ENCODE measurements at places on chromosomes 5 and 9.
A peak's percentile ranks its signal among the peaks of the same experiment; 100 is the strongest.

DNA sequence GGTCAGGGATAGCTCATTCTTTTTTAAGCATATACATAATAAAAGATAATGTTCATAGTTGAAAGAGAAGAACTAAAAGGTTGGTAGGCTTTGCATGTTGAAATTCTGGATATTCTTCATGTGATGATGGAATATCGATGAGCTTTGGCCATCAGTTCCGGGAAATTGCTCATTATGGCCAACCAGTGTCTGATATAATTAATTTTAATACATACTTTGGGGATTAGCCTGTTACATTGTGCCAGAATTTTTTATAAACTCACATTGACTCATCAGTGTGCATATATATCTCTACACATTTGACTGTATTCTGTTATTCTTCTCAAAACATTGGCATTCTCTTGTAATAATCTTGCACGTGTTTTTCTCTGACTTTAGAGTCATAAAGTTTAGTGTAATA is 84.3 kb downstream of the NNT start:
- no peak overlapping the region for H3K27ac ChIP-seq
- H3K4me3 ChIP-seq: no peak overlapping the region
- H3K36me3 ChIP-seq: no peaks in the 10 kb centered on the region
- peaks cover 9% of the 10 kb centered on the region for H3K4me1 ChIP-seq
- no peaks in the 10 kb centered on the region for H3K27me3 ChIP-seq

- H3K36me3 ChIP-seq: no peaks in the 10 kb centered on the region
- no peak for DNase-seq
- no peak overlapping the region for H3K4me3 ChIP-seq
- no peaks in the 10 kb centered on the region for H3K4me1 ChIP-seq
- H3K27me3 ChIP-seq: no peaks in the 10 kb centered on the region
- H3K27ac ChIP-seq: no peak overlapping the region
Observed at GRCh38 chr5:39775086-39775796, 350.5 kb upstream of the DAB2 start.

DNA sequence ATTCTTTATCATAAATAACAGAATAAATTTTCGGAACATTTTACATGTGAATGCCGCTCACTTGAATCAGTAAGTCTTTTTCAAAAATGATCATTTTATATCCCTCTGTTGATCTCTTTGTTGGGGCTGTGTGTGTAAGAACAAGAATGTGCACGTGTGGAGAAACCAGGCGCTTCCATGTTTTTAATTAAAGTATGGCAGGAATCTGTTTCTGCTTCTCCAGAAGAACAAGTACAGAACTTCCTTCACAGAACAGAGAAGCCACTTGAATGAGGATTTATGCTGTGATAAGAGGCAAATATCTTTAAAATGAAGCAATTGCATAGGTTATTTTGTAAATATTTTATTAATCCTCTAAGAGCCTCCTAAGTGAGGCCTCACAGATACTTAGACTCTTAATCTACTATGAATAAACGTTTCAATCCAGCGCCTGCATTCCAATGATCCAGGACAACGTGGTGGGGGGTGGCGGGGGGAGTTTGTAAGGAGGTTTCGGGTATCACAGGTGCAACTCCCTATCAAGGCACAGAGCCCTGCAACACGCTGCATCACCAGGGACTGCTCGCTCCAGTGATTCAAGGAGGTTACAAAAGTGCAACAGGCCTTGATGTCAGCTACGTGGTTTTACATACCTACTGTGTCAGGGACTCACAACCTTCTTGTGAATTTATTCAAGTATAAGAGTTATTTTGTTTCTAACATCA is 409.2 kb downstream of the BNC2 start:
- H3K36me3 ChIP-seq: no peaks in the 10 kb centered on the region
- H3K4me1 ChIP-seq: peaks cover 7% of the 10 kb centered on the region
- no peak overlapping the region for H3K4me3 ChIP-seq

GRCh38 chr5:173932695-173933139 is 44.6 kb downstream of the CPEB4 start:
- no peaks in the 10 kb centered on the region for H3K36me3 ChIP-seq
- H3K27me3 ChIP-seq: no peaks in the 10 kb centered on the region
- no peaks in the 10 kb centered on the region for H3K4me1 ChIP-seq
- H3K4me3 ChIP-seq: no peak overlapping the region
- no peak for DNase-seq
- no peak overlapping the region for H3K27ac ChIP-seq

GRCh38 chr5:99900302-99900852 is 634.8 kb upstream of the FAM174A start:
- no peaks in the 10 kb centered on the region for H3K27me3 ChIP-seq
- DNase-seq: no peak
- H3K27ac ChIP-seq: no peak overlapping the region
- H3K36me3 ChIP-seq: no peaks in the 10 kb centered on the region
- H3K4me3 ChIP-seq: no peak overlapping the region
- H3K4me1 ChIP-seq: no peaks in the 10 kb centered on the region

DNA sequence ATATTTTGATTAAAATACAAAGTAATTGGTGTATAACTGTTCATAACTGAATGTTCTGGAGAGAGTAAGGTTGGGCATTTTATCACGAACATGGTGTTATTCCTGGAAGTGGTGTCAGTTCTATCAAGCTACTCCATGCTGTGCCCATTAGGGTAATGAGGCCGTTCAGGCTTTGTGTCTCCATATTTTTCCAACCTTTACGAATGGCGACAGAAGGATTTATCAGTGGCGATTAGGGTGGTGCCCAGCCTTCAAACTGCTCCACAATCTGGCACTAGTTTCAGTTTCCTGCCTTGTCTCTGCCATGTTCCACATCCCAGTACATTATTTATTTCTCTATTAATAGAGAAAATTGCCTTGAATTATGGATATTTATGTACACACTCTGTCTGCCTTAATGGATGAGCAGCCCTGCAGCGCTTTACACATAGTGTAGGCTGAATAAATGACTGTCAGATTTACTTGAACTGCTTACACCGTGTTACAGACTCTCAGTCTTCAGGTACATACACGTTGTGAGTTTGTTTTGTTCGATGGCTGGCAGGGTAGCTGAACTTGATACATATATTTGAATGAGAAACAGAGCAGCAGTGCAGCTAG is 23.9 kb upstream of the TMC1 start:
- DNase-seq: no peak
- H3K4me1 ChIP-seq: no peaks in the 10 kb centered on the region
- H3K27me3 ChIP-seq: no peaks in the 10 kb centered on the region
- no peak overlapping the region for H3K4me3 ChIP-seq
- no peaks in the 10 kb centered on the region for H3K36me3 ChIP-seq

- H3K27me3 ChIP-seq: no peaks in the 10 kb centered on the region
- H3K4me1 ChIP-seq: no peaks in the 10 kb centered on the region
- no peak overlapping the region for H3K27ac ChIP-seq
- H3K36me3 ChIP-seq: no peaks in the 10 kb centered on the region
- DNase-seq: no peak
Observed at GRCh38 chr9:137470785-137471184, 11.7 kb upstream of the NSMF start.

GRCh38 chr9:34907044-34907443 is 51.0 kb upstream of the PHF24 start:
- peaks cover 21% of the 10 kb centered on the region for H3K27me3 ChIP-seq
- H3K4me1 ChIP-seq: no peaks in the 10 kb centered on the region
- no peak overlapping the region for H3K4me3 ChIP-seq

GRCh38 chr5:59471463-59471862 is 422.1 kb downstream of the PDE4D start:
- no peaks in the 10 kb centered on the region for H3K27me3 ChIP-seq
- no peak overlapping the region for H3K27ac ChIP-seq
- H3K4me3 ChIP-seq: no peak overlapping the region
- no peaks in the 10 kb centered on the region for H3K4me1 ChIP-seq
- no peaks in the 10 kb centered on the region for H3K36me3 ChIP-seq
- no peak for DNase-seq

- H3K27ac ChIP-seq: no peak overlapping the region
- H3K36me3 ChIP-seq: no peaks in the 10 kb centered on the region
- no peak overlapping the region for H3K4me3 ChIP-seq
- no peaks in the 10 kb centered on the region for H3K27me3 ChIP-seq
Observed at GRCh38 chr9:88781628-88782391, 209.5 kb upstream of the S1PR3 start.

- H3K27ac ChIP-seq: no peak overlapping the region
- no peak for DNase-seq
- H3K4me3 ChIP-seq: no peak overlapping the region
- no peaks in the 10 kb centered on the region for H3K36me3 ChIP-seq
- H3K4me1 ChIP-seq: no peaks in the 10 kb centered on the region
Observed at GRCh38 chr5:101390151-101390908, 487.2 kb upstream of the ST8SIA4 start.

GRCh38 chr5:55993013-55993412 is 1.8 kb downstream of the IL6ST start:
- H3K36me3 ChIP-seq: no peaks in the 10 kb centered on the region
- H3K4me3 ChIP-seq: peak overlapping the region; percentile 91
- peaks cover 63% of the 10 kb centered on the region for H3K4me1 ChIP-seq
- DNase-seq: no peak
- H3K27me3 ChIP-seq: no peaks in the 10 kb centered on the region
- H3K27ac ChIP-seq: peak overlapping the region; percentile 99

GRCh38 chr9:107246259-107247254 is 36.5 kb upstream of the RAD23B start:
- H3K27me3 ChIP-seq: no peaks in the 10 kb centered on the region
- no peak overlapping the region for H3K27ac ChIP-seq
- H3K4me3 ChIP-seq: no peak overlapping the region
- no peaks in the 10 kb centered on the region for H3K4me1 ChIP-seq
- no peak for DNase-seq

DNA sequence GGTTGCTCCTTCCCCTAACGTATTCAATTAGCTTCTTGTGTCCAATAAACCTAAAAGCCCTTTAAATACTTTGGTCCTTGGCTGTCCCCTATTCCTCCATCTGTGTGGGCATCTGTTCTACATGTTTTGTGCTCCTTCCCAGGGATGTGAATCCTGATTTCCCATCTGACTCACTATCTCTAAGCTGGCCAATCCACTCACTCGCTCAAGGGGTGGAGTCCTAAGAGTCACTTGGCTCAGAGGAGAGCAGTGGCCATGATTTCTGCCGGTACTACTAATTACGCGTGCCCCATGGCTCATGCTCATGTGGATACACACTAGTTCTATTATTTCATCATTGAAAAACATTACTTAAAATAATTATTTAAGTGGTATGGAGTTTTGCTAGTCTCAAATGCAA is 89.6 kb downstream of the TAF11L14 start:
- H3K4me3 ChIP-seq: no peak overlapping the region
- no peak overlapping the region for H3K27ac ChIP-seq
- no peaks in the 10 kb centered on the region for H3K27me3 ChIP-seq
- no peaks in the 10 kb centered on the region for H3K36me3 ChIP-seq
- DNase-seq: no peak

GRCh38 chr9:29322240-29322639 is 1749.0 kb upstream of the C9orf72 start:
- H3K4me3 ChIP-seq: no peak overlapping the region
- H3K4me1 ChIP-seq: no peaks in the 10 kb centered on the region
- H3K36me3 ChIP-seq: no peaks in the 10 kb centered on the region
- no peaks in the 10 kb centered on the region for H3K27me3 ChIP-seq
- DNase-seq: no peak
- H3K27ac ChIP-seq: no peak overlapping the region

GRCh38 chr9:128882677-128883603 is 1.0 kb downstream of the LRRC8A start:
- H3K36me3 ChIP-seq: peaks cover 8% of the 10 kb centered on the region
- H3K4me1 ChIP-seq: peaks cover 58% of the 10 kb centered on the region
- no peak for DNase-seq

- H3K27ac ChIP-seq: peak overlapping the region; percentile 74
- no peaks in the 10 kb centered on the region for H3K27me3 ChIP-seq
- H3K36me3 ChIP-seq: no peaks in the 10 kb centered on the region
- peaks cover 10% of the 10 kb centered on the region for H3K4me1 ChIP-seq
- H3K4me3 ChIP-seq: no peak overlapping the region
Observed at GRCh38 chr9:90965226-90966030, 163.8 kb downstream of the SYK start.

DNA sequence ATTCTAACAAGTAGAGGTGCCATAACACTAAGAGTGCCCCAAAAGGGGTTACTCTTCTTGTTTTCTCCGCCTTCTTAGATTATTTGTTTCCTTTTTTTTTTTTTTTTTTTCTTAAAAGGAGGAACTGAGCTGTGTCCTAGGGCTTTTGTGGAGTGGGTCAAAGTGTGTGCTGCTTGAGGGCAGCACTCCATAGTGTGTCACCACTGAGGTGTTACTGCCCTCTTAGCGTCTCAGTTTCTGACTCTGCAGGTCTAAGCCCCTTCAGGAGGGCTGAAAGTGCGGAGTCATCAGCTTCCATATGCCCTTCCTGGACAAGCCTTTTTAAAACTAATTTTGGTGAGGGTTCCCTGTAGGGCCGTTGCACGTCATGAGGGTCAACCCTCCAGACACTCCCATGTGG is 12.6 kb upstream of the NANS start:
- no peak overlapping the region for H3K4me3 ChIP-seq
- no peak overlapping the region for H3K27ac ChIP-seq
- DNase-seq: no peak
- H3K36me3 ChIP-seq: no peaks in the 10 kb centered on the region

- no peak for DNase-seq
- no peak overlapping the region for H3K27ac ChIP-seq
- no peak overlapping the region for H3K4me3 ChIP-seq
- H3K36me3 ChIP-seq: no peaks in the 10 kb centered on the region
Observed at GRCh38 chr5:61866930-61867329, 439.1 kb upstream of the KIF2A start.

DNA sequence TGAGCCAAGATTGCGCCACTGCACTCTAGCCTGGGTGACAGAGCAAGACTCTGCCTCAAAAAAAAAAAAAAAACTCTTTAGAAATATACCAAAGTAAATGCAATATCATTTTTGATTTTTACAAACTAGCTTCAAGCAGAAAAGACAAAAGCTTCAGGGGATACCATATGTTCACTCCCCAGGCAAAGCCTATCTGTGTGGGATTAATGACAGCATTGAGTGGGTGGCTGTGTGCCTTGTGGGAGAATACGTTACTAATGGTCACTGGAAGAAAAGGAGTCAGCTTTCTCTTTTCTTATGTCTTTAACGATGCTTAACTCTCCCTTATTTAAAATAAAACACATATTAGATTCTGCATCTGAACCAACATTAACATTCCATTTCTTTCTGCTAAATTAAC is 1.9 kb downstream of the PCA3 start:
- no peaks in the 10 kb centered on the region for H3K4me1 ChIP-seq
- no peak for DNase-seq
- no peaks in the 10 kb centered on the region for H3K36me3 ChIP-seq
- H3K27me3 ChIP-seq: no peaks in the 10 kb centered on the region
- no peak overlapping the region for H3K4me3 ChIP-seq
- no peak overlapping the region for H3K27ac ChIP-seq

All from esophagus squamous epithelium (tissue), 5 donors.